Suppressor macrophage treated with lipopolysaccharide for 1 hour (primary cell): ENCODE measurements at places on chromosomes 11 and 22.

GRCh38 chr11:128357073-128357472, 230.3 kb downstream of the ETS1 start:
- no peak for DNase-seq

DNA sequence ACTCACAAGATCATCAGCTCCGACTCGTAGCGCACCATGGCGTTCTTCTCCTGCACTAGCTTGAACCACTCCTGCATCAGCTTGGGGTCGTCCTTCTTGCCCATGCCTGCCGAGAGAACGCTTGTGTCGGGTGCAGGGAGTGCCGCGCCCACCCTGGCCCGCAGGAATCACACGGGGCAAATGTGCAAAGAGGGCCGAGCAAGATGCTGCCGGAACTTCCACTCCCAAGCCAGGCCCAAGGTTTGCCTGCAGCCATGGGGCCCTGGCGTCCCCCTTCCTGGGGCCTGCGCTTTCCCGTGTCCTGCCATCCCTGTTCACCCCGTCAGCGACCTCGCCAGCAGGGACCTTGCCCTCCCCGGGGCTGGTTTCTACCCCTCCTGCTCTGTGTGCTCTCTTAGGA, 16.9 kb upstream of the BID start:
- DNase-seq, result no peak

DNA sequence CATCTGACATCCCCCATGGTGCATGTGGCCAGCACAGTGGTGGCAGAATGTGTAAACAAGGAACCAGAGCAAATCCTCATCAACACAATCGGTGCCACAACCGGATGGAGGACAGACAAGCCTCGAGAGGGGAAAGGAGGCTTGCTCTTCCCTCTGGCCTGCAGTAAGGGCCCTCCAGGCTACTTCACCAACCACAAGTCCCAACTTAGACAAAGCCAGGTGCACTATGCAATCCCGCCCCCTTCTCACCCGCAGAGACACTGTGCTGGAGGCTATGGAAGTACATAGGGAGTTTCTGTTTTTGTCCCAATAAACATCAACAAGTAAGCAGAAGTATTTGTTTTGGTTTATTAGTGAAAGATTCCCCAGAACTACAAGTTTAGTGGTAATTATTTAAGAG, 54.3 kb downstream of the SPATA19 start:
- DNase-seq, result no peak

- peak; percentile 51 for DNase-seq
Measured at GRCh38 chr11:95790933-95791708, 823 bp downstream of the CEP57 start.

- no peak for DNase-seq
Measured at GRCh38 chr11:130299978-130300377, 14.7 kb downstream of the ZBTB44 start.

DNA sequence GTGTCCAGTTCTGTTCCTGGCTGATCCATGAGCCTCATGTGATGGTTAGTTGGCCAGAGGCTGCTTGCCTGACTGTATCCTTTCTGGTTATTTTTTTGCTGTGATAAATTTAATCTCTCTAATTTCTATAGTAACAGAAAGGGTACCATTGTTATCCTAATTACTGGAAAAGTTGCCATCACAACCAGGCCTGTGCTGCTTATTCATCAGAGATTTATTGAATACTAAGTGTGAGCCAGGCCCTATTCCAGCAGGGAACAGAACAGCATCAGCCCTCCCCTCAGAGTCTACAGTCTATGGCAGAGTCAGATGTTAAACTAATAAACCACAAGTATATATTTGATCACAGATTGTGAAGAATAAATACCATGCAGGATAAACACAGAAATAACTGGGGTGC, 86.8 kb downstream of the DEPDC5 start:
- DNase-seq, result no peak

- DNase-seq, result no peak
Measured at GRCh38 chr11:57823859-57824258, 62.3 kb downstream of the CTNND1 start.

GRCh38 chr22:40965936-40966725, 15.0 kb downstream of the RBX1 start:
- DNase-seq, result peak; percentile 70

DNA sequence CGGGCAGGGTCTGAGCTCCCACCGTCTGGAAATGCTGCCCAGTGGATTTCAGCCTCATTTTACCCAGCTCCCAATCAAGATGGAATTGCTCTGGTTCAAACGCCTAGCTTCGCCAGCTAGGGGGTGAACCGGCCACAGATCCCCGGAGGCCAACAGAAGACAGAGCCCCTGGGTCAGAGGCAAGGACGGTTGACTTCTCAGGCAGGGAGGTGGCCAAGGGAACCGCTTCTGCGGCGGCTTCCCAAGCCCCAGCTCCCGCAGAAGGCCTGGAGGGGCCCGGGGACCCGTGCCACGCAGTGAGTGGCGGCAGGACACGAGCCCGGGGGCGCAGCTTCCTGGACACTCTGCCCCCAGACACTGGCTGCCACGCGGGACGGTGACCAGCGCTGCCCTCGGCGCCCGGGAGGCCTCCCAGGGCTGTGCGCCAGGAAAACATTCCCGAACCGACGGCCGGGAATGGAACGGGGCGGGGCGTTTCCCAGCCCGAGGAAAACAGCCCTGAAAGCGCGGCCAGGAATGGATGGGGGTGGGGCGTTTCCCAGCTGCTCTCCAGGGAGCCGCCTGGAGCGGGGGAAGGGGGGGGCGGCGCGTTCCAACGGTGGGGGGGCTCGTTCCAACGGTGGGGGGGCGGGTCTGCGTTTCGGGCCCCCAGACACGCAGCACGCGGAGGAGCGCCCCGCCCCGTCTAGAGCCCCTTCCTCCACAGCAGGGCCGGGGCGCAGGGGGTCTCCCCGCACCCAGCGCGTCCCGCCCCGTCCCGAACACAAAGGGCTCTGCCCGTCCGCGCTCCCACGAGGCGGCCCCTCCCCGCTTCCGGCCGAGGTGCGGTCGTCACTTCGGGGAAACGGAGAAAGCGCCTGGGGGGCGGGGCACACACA, 13.5 kb upstream of the B4GALNT4 start:
- peak; percentile 70 for DNase-seq

- no peak for DNase-seq
Measured at GRCh38 chr22:20154602-20155187, 3.8 kb upstream of the CCDC188 start.

DNA sequence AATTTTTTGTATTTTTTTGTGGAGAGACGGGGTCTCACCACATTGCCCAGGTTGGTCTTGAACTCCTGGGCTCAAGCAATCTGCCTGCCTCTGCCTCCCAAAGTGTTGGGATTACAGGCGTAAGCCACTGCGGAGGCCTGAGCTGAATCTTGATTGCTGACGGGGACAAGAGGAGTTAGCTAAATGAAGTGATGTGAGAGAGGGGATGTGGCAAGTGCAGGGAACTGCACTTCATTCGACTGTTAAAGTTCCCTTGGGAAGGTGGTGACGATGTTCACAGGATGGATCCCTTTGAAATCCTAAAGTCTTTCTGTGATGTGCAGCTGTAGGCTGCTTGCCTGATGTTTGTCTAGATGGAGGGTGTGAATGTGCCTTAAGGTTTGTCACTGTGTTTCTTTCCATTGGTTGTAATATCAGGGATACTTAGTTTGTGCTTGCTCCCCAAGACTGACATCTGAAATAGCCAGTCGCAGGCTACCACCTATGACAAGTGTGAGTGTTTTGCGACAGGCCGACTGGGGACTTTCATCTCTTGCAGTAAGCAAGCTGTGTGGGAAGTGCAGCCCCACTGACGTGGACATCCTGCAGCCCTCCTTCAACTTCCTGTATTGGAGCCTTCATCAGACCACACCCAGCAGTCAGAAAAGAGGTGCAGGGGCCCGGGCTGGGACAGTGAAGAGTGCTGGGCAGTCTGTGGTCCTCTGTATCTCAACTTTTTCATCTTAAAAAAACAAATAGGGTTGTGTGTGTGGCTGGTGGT, 19.6 kb upstream of the CCDC134 start:
- peak; percentile 97 for DNase-seq

DNA sequence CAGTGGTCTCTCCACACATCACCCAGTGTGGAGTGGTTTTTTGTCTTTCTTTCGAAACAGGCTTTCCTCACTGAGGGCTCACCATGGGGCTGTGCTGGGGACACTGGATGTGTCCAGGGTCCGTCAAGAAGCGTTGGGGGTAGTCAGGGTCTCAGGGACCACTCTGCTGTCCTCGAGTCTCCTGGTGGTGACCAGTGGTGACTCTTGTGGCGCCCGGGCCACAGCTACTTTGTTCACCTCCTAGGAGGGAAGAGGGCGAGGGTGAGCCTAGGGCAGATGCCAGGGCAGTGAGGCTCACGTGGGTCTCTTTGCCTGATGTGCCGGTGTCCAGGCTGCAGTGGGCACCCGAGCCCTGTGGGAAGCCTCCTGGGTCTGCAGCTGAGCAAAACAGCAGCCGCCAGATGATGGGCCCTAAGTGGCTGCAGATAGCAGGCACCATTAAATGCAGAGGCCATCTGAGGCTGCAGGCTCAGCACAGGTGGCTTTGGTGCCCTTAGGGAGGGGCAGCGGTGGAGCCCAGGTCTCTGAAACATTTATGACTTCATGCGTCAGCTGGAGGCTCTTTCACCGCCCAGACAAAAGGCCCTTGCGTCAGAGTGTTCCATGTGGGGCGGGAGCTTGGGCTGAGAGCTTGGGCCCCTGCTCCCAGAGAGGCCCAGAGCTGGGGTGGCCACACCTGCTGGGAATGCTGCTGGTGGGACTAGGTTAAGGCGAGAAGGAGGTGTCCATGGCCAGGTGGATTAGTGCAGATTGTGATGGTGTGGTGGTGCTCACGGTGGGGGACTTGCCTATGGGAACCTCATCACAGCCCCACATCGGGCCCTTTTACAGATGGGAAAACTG, 29.5 kb downstream of the KCNQ1 start:
- DNase-seq, result no peak

GRCh38 chr11:46381048-46381818, at the start of gene MDK:
Gene MDK, plus strand, starts transcription at chr11:46381669. Its CDS starts 389 bp downstream, at chr11:46382058.
- no peak for DNase-seq

DNA sequence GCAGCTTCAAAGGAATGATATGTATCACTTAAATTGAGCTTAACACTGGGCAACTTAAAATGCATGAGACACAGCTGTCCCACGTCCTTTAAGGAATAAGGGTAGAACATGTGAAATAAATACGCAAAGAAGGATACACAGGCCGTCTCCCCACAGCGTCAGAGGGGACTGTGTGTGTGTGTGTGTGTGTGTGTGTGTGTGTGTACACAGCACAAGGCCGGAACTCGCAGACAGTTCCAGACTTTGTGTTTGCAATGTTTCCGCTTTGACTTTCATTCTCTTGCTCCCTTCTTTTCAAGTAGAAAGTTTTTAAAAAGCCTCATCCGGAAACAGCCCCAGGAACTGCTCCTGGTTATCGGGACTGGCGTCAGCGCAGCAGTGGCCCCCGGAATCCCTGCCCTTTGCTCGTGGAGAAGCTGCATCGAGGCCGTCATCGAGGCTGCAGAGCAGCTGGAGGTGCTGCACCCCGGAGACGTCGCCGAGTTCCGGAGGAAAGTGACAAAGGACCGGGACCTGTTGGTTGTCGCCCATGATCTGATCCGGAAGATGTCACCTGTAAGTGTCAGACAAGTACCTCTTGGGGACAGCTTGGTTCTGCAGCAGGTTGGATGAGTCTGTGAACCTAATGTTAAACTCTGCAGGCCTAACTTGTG, 13.3 kb downstream of the FAM118A start:
- no peak for DNase-seq

- DNase-seq, result no peak
Measured at GRCh38 chr22:22810471-22810870, 77.1 kb upstream of the IGLL5 start.

- no peak for DNase-seq
Measured at GRCh38 chr22:35766654-35767580, 49.2 kb downstream of the APOL5 start.

GRCh38 chr11:78742430-78742829, 167.8 kb upstream of the NARS2 start:
- no peak for DNase-seq

DNA sequence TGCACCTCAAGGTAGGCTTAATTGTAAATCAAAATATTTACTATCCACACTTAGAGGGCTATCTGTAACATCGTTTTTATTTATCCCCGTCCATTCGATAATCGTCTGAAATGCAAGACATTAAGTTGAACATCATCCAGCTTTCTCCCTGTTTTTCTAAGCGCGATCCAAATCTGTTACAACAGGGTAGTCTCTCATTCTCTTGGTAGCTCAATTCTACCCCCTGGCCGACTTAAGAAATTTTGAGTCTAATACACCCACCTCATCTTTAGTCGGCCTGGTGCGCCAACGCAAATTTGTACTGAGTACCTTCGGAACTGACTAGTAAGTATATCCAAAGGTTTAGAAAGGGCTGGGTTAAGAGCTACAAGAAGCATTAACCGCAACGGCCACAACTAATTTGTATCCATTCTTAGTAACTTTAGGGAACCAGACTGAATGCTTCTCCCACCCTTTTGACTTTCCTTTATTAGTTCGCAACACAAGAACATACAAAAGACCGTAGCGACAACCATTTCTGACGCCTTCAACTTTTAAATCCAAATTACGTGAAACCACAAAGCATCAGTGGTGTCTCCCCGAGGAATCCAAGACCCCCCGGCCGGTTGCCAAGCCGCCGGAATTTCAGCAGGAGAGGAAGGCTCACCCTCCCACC, 1.0 kb upstream of the ZNF143 start:
- DNase-seq, result peak; percentile 62

DNA sequence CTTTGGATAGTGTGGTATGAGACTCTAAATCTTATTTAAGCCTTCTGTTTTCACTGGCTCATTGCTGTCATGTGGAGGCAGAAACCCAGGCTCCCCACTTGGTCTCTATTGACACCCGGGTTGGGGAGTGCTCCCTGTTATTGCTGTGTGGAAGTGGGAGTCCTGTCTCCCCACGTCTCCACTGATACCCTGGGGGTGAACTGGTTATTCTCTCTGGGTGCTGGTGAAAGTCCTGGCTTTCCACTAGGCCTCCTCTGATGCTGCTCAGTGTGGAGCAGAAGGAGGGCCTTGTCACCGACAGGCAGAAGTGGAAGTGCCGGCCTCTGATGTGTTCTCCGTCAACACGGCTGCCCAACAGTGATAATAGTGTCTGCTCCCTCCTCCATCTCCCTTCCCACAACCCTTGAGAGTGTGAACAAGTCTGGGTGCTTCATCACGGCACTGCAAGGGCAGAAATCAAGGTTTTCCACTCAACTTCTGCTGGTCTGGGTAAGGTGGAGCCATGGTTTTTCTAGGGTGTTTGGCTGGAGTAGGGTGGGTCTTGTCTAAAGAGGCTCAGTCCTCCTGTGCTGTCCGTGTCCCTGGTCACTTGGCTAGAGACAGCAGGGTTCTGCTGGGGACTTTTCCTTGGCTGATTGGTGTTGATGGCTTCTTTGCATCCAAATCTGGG, 240.7 kb upstream of the B3GAT1 start:
- no peak for DNase-seq

DNA sequence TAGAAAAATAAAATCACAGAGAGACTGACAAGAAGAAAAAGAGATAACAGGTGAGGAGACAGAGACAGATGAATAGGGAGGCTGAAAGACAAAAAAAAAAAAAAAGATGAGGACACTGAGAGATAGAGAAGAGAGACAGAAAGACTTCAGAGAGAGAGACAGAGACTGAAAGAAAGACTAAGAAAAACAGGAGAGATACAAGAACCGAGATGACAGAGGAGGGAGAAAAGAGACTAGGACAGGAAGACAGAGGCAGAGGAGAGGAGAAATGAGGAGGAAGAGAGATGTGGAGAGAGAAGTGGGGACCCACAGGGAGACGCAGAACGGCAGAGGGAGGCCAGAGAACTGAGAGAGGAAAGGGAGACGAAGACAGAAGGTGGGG, 771 bp downstream of the GPR83 start:
- no peak for DNase-seq
